IPS DF 19.7 (cell line): ENCODE measurements at places on chromosomes 13 and 19.

DNA sequence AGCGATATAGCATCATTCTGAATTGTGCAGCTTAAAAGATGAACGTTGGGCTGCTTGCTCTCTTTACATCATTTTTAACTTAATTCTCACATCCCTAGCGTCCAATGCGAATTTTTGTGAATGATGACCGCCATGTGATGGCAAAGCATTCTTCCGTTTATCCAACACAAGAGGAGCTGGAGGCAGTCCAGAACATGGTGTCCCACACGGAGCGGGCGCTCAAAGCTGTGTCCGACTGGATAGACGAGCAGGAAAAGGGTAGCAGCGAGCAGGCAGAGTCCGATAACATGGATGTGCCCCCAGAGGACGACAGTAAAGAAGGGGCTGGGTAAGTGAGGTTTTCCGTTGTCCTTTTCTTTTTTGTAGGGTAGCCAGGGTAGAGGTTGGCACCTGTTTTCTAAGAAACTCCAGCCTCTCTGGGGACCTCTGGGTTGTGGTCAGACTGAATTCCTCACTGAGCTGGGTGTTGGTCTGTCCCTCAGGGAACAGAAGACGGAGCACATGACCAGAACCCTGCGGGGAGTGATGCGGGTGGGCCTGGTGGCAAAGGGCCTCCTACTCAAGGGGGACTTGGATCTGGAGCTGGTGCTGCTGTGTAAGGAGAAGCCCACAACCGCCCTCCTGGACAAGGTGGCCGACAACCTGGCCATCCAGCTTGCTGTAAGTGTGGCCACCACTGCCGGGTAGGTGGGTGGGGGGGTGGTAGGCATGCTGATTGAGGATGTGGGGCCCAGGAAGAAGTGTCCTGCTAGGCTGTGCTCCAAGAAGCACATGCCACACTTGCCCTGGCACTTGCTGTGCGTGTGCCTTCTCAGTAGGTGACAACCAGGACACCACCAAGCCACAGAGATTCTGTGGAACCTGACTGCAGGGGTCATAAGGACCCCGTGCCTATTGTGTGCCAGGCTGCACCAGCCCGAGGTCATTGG, 17.0 kb downstream of the ILF3 start:
- DNase-seq = no peak

DNA sequence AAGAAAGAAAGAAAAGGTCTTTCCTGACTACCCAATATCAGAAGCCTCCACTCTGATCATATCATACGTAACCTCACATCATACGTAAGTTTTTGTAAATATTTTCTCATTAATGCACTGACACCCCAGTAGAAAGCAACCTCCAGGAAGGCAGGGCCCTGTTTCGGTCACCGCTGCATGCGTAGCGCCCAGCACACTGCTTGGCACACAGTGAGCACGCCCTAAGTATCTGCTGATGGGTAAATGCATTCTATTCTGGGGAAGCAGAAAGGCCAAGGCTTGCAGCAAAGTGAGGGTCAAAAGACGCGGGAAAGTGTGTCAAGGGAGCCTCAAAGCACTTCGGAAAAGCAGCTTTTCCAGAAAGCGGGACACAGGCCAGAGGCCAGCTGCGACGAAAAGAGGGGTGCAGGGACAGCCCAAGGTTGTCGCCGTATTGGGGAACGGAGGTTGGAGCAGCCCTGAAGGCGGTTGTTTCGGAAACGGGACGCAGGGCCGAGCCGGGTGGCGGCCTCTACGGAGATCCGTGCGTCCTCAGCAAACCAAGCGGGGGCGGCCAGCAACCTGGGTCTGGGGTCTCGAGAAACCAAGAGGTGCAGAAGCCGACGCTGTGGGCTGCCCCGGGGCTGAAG, 463 bp downstream of the SUGP1 start:
- no peak for DNase-seq

- DNase-seq = no peak
Measured at GRCh38 chr13:44867825-44868224, 121.4 kb downstream of the NUFIP1 start.

GRCh38 chr13:26719356-26719945, 41.1 kb downstream of the GPR12 start:
- no peak for DNase-seq

- DNase-seq = no peak
Measured at GRCh38 chr13:64130171-64130570, 2714.5 kb upstream of the PCDH20 start.

- DNase-seq = no peak
Measured at GRCh38 chr13:50179977-50180376, 164.7 kb downstream of the KCNRG start.

DNA sequence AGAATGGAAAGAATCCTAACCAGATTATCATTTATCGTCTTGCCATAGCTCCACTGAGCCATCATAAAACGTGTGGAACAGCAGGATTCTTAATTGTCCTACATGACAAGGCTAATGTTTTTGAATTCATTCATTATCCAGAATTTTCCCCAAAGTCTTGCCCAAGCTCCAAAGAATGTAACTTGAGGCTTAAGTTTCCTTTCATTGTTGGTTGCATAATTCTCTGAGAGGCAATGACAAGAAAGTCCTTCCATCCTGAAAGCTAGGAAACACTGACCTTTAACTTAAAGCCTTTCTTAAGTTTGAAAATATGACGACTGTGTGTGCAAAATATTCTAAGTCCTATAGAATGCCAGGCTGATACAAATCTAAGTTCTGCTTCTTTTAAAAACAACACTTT, 546.1 kb downstream of the SUCLA2 start:
- no peak for DNase-seq

GRCh38 chr13:24252136-24252535, 57.2 kb upstream of the C1QTNF9 start:
- no peak for DNase-seq

DNA sequence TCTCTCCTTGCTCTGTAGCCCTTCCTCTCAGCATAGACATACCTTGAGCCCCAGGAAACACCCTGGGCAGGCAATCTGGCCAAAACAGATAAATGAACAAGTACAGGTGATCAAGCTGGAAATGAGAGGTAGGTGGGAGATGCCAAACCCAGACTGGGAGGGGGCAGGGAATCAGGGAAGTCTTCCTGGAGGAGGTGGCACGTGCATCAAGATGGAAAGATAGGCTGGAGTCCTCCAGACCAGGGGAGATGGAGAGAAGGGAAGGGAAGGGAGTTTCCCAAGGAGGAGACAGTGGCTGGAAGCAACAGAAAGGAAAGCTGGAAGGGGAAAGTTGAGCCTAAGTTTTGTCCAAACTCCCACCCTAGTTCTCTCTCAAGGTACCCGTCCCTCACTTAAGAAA, 1.7 kb upstream of the MUC16 start:
- DNase-seq = no peak

GRCh38 chr13:40376296-40376849, 290.1 kb downstream of the FOXO1 start:
- no peak for DNase-seq

DNA sequence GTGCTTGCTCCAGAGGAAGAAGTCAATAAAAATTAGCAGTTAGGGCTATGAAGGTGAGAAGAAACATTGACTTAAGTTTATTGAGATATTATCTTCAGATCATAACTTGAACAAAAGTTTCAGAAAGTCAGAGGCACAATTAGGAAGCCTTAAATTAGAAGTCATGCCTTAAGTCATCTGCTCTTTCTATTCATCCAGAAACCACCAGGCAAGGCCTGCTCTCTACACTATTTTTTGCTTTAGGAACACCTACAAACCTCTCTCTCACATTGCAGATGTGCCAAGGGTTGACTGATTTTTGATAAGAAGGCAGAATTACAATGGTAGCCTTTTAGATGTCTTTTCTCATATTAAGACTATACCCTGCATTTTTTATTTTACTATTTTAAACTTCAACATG, 268.7 kb downstream of the SPRY2 start:
- DNase-seq = no peak

DNA sequence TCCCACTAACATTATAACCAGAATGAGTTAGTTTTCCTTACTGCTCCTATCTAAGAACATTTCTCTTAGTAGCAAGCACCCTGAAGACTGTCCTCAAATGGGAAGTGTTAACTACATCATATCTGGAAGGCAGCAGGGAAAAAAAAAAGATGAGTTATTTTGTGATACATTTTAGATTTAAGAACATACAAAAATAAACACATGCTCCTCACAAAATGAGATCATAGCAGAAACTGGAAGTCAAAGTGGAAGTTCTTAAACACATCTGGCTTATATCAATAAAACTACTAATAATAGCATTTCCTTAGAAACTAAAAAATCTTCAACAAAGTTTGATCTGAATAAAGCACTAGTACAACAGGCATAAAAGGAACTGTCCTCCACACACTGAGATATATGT, 70.4 kb downstream of the SLITRK6 start:
- no peak for DNase-seq

GRCh38 chr13:41562541-41563178, 105.3 kb downstream of the RGCC start:
- no peak for DNase-seq

DNA sequence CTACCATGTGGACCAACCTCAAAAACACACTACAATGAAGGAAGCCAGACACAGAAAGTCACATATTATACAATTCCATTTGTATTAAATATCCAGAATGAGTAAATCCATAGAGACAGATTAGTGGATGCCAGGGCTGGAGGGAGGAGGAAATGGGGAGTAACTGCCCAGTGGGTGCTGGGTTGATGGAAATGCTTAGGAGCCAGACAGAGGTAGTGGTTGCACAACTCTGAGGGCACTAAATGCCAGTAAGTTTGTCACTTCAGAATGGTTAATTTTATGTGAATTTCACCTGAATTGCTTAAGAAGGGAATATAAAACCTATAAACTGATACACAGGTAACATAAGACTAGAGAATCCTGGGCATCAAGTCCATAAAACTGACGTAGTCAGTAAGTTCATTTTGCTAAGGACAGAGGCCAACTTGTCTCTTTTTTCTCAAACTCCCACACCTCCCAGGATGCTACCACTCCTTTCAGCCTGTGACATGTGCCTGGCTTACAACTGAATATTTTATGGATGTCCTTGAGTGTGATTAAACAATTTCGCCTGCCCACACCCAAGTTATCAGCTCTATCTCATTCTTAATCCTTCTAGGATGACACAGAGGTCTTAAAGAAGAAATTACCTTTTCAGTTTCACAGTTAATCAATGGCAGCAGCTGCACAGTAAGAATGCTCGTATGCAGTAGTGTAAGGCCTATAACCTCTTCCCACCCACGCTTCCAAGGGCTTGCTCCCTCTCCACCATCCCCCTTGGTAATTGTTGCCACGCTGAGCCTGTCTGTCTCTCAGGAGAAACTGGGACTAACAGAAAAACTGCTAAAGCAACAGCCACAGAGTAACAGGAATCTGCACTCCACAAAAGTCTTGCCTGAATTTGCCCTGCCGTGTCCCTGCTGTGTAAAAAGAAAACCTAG, 5.9 kb upstream of the MLNR start:
- no peak for DNase-seq

- DNase-seq = no peak
Measured at GRCh38 chr13:44363631-44364344, 9.8 kb upstream of the SERP2 start.

- no peak for DNase-seq
Measured at GRCh38 chr13:58855283-58855682, 1223.7 kb downstream of the PCDH17 start.

GRCh38 chr13:46613409-46614049, 60.6 kb downstream of the LRCH1 start:
- DNase-seq = no peak

DNA sequence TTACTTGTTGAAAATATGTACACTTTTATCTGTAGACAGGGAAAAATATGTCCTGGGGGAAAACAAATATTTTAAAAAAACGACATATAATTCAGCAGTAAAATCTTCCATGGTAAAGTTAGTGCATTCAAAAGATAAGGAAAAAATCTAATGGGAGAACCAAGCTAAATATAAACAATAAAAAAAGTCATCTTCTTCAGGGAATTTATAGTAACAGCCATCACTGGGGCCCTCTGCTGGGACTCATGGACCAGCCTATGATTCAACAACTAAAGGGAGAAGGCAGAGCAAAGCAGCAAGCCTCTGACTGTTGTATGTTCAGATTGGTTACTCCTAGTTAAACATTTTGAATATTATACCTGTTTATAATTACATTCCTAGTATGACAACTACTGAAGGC, 93.0 kb downstream of the ITGBL1 start:
- no peak for DNase-seq
